NCI-H2171 (cell line): ENCODE measurements at places on chromosomes 5 and 9.

DNA sequence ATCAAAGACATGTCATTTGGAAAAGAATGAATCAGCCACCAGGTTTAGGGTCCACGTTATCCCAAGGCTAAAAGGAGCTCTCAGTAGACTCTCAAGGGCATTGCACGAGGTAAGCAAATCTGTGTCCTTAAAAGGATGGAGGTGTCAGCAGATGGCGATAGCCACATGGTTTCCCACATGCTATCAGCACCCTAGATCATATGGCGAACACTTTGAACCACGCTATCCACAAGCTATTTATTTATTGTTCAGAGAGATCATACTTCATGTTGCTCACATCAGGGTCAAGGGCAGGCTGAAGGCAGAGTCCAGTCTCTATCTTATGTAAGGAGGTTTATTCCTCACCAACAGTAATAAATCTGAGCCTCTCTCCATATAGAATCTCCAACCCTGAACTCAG, 43.7 kb downstream of the CDH6 start:
- DNase-seq = no peak

DNA sequence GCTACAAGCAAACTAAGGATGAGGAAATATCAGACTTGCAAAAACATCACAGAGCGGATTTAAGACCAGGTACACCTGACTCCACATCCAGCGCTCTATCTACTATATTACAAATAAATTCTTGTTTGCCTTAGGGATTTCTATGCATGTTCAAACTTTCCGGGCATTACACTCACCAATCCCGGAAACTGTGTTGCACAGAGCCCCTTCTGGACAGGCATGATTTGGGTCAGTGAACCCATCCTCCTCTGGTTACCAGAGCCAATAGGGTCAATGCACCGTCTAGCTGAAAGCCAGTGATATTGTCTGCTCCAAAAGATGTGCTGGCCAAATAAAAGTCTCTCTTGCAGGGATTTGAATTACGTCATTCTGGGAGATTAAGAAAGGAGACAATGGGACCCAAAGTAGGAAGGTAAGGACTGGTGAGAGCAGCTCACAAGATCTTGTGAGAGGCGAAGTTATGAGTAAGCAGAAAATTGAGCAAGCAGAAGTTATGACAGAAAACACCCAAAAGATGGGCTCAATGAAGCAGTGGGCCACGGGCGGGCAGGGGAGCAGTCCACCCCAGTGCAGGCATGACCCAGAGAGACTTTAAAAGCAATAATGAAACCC, 155.8 kb upstream of the RAI14 start:
- no peak for DNase-seq

GRCh38 chr5:152813526-152813925, 408.4 kb upstream of the NMUR2 start:
- DNase-seq = no peak

GRCh38 chr5:177233206-177233605, 70.3 kb downstream of the RAB24 start:
- no peak for DNase-seq

DNA sequence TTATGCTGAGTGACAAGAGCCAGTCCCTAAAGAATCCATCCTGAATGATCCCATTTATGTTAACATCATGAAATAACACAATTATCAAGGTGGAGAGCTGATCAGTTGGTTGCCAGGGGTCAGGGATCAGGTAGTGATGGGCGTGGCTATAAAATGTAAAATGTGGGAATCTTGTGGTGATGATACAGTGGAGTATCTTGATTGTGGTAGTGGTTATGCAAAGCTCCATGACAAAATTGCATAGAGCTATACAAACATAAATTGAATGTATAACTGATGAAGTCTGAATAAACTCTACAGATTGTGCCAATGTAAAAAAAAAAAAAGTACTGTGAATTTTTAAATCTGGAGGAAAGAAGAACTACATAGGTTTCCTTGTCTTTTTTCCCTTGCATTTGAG, 104.6 kb upstream of the SPATA31C2 start:
- DNase-seq = no peak
